ENCODE measurements at places on chromosomes 12 and 14. TPM values are rescaled to one million over a fixed set of nuclear protein-coding genes. Genes with fewer than 3 reads are reported as not detected.

Gene RPS6KA5
- total RNA-seq: 5.3 TPM

Gene RD3L
- total RNA-seq: not detected

Gene DDHD1
- 8.3 TPM for total RNA-seq

Gene ADAM21
- 0.28 TPM for total RNA-seq

Gene NEUROD4
- not detected for total RNA-seq

Gene PNP
- total RNA-seq: 286 TPM

Gene GIT2
- total RNA-seq: 54.7 TPM

Gene BTG1
- 13.2 TPM for total RNA-seq

Gene SERPINA12
- not detected for total RNA-seq

Gene SNRPF
- total RNA-seq: 40.9 TPM

Gene ARID4A
- total RNA-seq: 9.4 TPM

Gene IFNG-AS1
- not detected for total RNA-seq

Gene ZNF891
- total RNA-seq: 0.53 TPM

Gene SPIC
- not detected for total RNA-seq

Gene KCNK10
- total RNA-seq: 0.13 TPM

Gene RAD9B
- total RNA-seq: 0.25 TPM

Gene NTN4
- total RNA-seq: 122 TPM

Gene SCNN1A
- not detected for total RNA-seq

Gene GLIPR1L1
- total RNA-seq: not detected

Gene MORN3
- 1.6 TPM for total RNA-seq

Gene KRT86
- total RNA-seq: 0.07 TPM

Gene IRF9
- 42.1 TPM for total RNA-seq

Gene CCDC177
- not detected for total RNA-seq

Gene TSPAN19
- 0.07 TPM for total RNA-seq

Gene PPP1R1A
- not detected for total RNA-seq

Gene MMP14
- total RNA-seq: 237 TPM

Gene SLCO1B1
- total RNA-seq: not detected

Gene SPTB
- under 0.01 TPM for total RNA-seq

Gene ST8SIA1
- total RNA-seq: 0.07 TPM

Gene CCDC184
- 0.07 TPM for total RNA-seq

Gene EML1
- total RNA-seq: 71.6 TPM

Gene ADCY6
- 40.6 TPM for total RNA-seq

Gene OLR1
- not detected for total RNA-seq

Gene TCL1B
- total RNA-seq: not detected

Gene NFE2
- not detected for total RNA-seq

Gene SLC22A17
- total RNA-seq: 5.7 TPM

Gene PKP2
- total RNA-seq: 13.8 TPM

Gene P2RX2
- not detected for total RNA-seq

Gene PIK3C2G
- total RNA-seq: not detected

Gene PLCZ1
- total RNA-seq: not detected

Gene LGR5
- not detected for total RNA-seq

Gene SERPINA9
- not detected for total RNA-seq

Gene GSG1
- not detected for total RNA-seq

Gene PROX2
- total RNA-seq: not detected

Gene ADGRD1
- not detected for total RNA-seq

Data from pulmonary artery endothelial cell (primary cell).